Jurkat, Clone E6-1 (cell line): ENCODE measurements at places on chromosomes 7 and 10.

GRCh38 chr7:87628780-87629569, 777 bp downstream of the RUNDC3B start:
- DNase-seq, result no peak

DNA sequence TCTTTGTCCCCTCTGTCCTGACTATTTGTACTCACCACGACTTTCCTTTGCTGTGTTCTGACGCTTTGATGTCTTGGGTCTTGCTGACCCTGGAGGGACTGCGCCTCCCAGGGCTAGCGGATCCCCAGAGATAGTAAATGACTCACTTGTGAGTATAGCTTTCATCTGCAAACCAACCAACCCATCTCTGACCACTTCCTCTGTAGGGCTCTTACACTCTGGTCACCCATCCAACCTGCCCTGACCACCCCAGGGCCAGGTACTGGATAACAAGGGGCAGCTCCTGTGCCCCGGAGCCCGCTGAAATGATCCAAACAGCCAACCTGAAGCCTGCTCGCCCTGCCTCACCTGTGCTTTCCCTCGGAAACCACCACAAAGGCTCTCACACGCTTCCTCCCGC, 125.2 kb upstream of the CARD11 start:
- DNase-seq, result no peak

GRCh38 chr7:105653441-105654005, 72.2 kb upstream of the EFCAB10 start:
- DNase-seq, result no peak

GRCh38 chr7:86833360-86833759, 189.7 kb downstream of the GRM3 start:
- no peak for DNase-seq

DNA sequence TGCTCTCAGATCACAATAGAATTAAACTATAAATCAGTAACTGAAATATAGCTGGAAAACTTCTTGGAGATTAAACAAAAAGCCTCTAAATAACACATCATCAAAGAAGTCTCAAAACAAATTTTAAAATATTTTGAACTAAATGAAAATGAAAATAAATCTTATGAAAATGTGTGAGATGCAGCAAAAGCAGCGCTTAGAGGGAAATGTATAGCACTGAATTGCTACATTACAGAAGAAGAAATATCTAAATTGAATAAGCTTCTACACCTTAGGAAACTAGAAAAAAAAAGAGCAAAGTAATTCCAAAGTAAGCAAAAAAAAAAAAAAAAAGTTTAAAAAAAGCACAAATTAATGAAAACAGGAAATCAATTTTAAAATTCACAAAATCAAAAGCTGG, 35.2 kb downstream of the LMBR1 start:
- no peak for DNase-seq

GRCh38 chr10:100519311-100520051, at the start of gene SEC31B:
Gene SEC31B (minus strand): TSS chr10:100519861. CDS start chr10:100516952, 2,909 bp downstream.
- DNase-seq, result no peak

- no peak for DNase-seq
Measured at GRCh38 chr10:43407148-43407575, 1.8 kb downstream of the HNRNPF start.

GRCh38 chr7:139955109-139955820, 107.5 kb downstream of the PARP12 start:
- no peak for DNase-seq

DNA sequence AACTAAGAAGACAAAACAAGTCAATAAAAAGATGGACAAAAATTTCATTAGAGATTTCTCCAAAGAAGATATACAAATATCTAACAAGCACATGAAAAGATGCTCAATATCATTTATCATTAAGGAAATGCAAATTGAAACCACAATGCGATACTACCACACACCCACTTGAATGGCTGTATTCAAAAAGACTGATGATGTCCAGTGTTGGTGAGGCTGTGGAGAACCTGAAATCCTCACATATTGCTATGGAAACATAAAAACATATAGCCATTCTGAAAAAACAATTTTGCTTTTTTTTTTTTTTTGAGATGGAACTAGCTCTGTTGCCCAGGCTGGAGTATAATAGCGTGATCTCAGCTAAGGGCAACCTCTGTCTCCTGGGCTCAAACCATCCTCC, 124.1 kb upstream of the LAMB4 start:
- no peak for DNase-seq

DNA sequence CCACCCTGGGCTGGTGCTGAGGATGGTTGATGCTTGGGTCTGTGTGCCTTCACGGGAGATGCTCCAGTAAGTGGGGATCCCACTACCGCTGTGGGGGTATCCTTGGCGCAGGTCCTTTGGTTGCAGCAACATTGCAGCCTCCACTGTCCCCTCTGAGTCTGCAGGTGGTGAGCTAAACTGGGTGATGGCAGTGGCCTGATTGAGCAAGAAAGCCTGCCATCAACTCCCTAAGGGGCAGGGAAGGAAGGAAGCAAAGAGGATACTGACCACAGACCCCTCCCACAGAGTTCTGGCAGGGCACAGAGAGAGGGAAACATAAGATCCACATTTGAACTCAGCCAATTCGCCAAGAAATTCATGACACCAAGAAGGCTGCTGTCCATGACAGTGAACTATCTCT, 43.2 kb downstream of the MYO1G start:
- DNase-seq, result no peak

DNA sequence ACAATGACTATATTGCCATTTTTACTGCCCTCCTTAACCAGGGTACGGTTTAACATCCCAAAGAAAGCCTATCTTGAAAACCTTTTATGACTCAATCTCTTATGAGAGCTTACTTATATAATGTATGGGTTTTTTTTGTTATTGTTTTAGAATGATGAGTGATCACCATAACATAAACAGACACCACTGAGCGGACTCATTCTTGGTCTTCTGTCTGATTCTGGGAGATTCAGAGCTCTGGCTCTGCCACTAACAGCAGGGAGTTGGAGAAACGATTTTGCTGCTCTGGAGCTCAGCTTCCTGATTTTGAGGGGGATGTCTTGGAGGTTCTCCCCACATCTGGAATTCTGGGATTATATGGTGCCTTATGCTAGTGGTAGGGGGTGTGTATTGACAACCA, 244.1 kb downstream of the FRMD4A start:
- DNase-seq, result no peak

DNA sequence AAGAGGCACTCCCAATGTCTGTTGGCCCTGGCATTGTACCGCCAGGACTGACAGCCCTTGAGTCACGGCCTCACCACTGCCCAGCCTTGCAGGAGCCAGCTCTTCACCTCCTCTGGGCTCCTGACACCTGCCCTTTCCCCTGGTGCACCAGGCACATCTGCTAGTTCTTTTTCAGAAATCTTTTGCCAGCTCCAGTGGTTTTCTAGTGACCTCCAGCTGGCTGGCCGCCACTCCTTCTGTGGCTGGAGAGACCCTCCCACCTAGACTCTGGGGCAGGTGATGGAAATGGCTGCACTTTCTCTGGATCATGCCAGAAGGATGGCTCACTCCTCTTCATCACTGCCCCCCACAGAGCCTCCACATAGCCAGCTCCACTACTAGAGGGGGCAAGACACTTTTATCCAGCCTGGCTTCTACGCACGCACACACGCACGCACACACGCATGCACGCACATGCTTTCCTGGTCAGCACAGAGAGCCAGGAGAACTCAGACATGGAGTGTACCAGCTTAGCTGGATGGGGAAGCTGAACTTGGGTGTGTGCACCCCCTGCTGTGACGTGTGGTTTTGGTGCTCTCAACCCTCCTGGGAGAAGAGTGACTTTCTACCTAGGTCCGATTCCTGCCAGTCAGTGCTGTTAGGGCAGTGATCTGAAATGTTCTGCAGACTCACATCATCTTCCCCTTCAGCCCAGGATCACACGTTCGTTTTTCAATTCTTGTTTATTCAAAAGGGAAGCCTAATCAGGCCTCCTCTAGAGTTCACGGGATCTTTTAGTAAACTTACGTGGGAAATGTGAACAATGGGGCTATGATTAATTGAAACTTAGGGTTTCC, 222.0 kb downstream of the PRPF18 start:
- no peak for DNase-seq

- DNase-seq, result no peak
Measured at GRCh38 chr7:155694851-155695250, 50.4 kb downstream of the RBM33 start.

DNA sequence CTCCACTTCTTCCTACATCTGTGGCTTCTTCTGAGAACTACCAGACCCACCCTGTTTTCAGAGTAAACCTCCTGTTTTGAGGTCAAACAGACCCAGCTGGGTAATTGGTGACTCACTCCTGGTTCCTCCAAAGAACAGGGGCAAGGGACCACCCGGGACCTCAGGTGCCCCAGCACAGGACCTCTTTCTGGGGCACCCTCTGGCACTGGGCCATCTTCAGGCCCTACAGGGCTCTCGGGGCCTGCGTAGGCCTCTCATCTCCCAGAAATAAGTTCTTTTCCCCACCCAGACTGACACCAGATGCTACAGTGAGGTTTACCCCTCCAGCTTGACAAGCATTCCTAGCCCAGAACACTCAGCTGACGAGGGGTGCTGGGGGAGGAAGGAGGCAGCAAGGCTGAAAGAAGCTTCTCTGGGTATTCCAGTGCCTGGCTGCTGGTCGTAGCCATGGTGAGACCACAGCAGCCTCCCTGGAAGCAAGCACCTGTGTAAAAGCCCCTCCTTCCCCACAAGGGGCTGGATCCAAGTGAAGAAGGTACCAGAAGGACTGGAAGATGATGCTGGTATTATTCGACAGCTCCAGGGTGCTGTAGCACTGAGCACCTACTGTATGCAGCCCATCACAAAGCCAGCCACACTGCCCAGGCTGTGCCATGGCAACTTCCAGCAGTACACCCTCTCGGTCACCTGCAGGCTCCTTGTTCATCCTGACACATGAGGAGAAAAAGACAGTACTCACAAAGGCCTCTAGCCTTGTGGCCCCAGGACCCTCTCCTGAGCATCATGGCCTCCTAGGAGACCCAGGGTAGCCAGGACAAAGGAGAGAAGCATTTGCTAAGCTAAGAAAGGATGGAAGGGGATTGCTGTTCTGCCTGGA, 47.4 kb downstream of the ALOX5 start:
- no peak for DNase-seq

- DNase-seq, result no peak
Measured at GRCh38 chr7:91913612-91914011, 27.1 kb upstream of the AKAP9 start.
